ENCODE measurements at places on chromosomes 7 and 10. TPM values are rescaled to one million over a fixed set of nuclear protein-coding genes. Genes with fewer than 3 reads are reported as not detected.

Gene FAM221A
- total RNA-seq: 24.9 TPM

GRCh38 chr10:118816471-118817168, 61.9 kb upstream of the CACUL1 start:
- no peak for DNase-seq

- DNase-seq: peak; percentile 61
Measured at GRCh38 chr7:91034459-91035368, 229.5 kb upstream of the FZD1 start.

GRCh38 chr7:66696774-66697191, 43.8 kb upstream of the RABGEF1 start:
- no peak for DNase-seq

Gene ZCWPW1
- total RNA-seq: 1.5 TPM

DNA sequence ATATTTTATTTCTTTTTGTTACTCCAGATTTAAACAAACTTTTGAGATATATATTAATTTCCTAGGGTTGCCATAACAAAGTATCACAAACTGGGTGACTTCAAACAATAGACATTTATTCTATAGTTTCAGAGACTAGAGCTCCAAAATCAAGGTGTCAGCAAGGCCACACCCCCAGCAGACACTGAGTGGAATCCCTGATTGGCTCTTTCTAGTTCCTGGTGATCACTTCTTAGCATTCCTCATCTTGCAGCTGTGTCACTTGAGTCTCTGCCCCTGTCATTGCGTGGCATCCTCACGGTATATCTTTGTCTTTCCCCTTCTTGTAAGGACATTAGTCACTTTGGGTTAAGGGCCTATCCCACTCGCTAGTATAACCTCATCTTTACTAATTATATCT, 7.6 kb upstream of the SLC26A3 start:
- DNase-seq: no peak

DNA sequence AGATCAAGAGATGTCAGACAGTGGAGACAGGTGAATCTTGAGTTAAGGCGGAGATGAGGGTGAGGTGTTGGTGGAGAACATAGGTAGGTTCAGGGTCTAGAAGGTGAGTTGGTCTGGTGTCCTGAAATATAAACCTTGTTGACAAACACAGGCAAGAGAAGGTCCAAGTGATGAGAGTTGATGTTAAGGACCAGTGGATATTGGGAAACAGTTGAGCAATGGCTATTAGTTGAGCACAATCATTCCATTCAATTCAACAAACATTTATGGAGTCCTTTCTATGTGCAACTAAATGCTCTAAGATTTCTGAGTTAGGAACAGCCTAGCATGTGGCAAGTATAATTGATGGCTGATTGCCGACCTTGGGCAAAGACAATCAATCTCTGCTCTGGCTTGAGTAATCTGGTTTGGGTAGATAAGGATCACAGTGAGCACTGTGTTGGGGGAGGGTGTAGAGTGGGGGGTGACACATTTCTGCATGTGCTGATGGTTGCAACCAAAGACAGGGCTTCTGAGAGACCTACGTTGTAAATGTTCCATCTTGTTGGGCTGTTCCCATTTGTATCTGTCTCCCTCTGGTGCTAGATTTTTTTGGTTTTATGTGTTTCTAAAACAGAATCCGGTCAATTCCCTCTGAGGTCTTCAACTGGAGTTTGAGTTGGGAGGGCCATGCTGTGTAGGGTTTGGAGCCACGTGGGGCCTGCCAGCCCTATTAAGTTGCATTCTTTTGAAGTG, 201.1 kb downstream of the BAMBI start:
- DNase-seq: no peak

Gene TDRD1
- total RNA-seq: 0.57 TPM

DNA sequence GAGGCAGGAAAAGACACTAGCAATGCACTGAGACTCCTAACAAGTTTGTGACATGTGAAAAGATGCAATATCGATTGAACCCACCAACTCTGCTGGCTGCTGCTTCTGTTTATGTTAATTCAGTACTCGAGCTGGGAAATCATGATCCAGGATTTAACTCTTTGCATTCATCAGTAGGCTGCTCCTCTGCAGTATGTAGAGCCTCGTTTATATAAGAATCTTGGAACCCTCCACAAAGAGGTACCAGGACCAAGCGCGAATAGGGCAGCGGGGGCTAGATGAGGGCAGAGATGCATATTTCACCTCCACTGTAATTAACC, 7.8 kb downstream of the PRKAG2 start:
- DNase-seq: no peak

DNA sequence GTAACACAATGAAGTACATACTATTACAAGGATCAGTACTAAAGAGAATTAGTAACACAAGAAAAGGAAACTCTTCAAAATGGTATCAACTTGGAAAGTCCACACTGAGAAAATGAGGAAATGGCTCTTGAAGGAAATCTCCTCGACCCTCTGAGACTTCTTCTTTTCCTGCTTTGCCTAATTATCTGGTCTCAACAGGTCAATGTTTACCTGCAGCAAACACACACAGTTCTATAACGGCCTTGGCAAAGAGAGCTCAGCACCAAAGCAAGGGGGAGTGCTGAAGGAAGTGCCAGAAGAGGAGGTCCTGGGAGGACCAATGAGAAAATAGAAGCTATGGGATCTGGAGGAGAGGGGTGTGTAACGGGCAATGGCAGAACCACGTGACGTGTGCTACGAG, 21.9 kb downstream of the CHCHD3 start:
- no peak for DNase-seq

DNA sequence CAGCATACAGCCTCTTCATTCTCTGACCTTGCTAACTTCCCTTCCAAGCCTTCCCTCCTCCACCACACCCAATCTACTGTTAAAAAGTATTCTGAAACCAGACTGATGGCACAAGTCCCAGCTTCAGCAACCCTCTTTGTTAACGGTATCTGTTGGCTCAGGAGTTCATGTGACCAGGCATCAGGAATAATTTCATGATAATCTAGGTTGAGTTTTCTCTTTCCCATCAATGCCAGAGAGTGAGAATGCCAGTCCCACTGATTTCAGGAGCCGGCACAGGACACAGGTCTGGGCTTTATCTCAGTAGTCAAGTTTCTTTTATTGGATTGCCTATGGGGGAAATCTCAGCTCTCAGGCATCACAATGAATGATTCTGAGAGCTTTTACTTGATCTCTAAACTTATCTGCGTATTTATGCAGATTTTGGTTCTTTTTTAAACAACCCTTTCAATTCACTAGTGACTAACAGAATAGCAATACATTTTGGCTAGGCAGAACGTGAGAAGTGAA, 231.0 kb upstream of the LYZL1 start:
- DNase-seq: no peak

DNA sequence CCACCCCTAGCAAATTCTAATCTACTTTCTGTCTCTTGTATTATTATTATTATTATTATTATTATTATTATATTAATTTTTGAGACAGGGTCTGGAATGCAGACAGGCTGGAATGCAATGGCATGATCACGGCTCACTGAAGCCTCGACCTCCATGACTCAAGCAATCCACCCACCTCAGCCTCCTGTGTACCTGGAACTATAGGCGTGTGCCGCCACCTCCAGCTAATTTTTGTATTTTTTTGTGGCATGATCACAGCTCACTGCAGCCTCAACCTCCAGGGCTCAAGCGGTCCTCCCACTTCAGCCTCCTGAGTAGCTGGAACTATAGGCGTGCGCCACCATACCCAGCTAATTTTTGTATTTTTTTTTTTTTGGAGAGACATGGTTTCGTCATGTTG, 2.6 kb upstream of the TMEM139 start:
- DNase-seq: no peak

Gene NAT16
- total RNA-seq: 0.62 TPM

Gene GNG11
- total RNA-seq: 1.3 TPM

DNA sequence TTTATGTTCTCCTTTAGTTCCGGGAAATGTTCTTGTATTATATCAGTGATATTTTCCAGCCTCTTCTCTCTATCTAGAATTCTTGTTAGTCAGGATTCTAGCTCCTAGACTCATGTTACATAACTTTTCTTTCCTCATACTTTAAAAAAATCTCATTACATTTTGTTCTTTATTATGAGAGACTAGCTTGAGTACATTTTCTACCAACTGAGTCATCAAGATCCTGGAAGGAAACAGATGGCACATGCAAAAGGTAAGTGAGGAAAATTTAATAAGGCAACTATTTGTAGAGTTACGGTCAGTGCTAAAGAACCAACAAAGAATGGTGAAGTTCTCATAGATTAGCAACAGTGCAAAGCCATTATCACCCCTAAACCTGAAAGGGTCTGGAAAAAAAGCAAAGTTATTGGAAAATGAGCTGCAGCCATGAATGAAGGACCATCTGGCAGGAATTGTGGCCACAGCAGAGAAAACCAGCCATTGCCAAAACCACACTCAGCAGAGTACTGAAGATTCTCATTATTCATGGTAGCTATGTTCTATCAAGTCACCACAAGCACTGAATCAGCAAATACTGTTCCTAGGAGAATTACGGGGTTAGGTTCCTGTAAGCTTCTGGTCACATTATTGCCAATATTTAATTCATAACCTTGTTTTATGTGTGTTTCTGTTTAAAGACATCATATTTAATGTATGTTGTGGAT, 98.3 kb upstream of the C7orf33 start:
- DNase-seq: no peak

- DNase-seq: peak; percentile 63
Measured at GRCh38 chr10:5583525-5584175, 58.9 kb downstream of the CALML3 start.

Gene APBB1IP
- total RNA-seq: 0.16 TPM

- no peak for DNase-seq
Measured at GRCh38 chr10:113651021-113651420, 12.8 kb downstream of the NRAP start.

GRCh38 chr7:25617214-25617613, 388.9 kb upstream of the NPVF start:
- DNase-seq: no peak

GRCh38 chr10:107264742-107265141, 100.2 kb upstream of the SORCS1 start:
- DNase-seq: peak; percentile 57

Data from WTC11 (cell line).